ENCODE measurements at places on chromosomes 16 and 17.
A peak's percentile ranks its signal among the peaks of the same experiment; 100 is the strongest.

DNA sequence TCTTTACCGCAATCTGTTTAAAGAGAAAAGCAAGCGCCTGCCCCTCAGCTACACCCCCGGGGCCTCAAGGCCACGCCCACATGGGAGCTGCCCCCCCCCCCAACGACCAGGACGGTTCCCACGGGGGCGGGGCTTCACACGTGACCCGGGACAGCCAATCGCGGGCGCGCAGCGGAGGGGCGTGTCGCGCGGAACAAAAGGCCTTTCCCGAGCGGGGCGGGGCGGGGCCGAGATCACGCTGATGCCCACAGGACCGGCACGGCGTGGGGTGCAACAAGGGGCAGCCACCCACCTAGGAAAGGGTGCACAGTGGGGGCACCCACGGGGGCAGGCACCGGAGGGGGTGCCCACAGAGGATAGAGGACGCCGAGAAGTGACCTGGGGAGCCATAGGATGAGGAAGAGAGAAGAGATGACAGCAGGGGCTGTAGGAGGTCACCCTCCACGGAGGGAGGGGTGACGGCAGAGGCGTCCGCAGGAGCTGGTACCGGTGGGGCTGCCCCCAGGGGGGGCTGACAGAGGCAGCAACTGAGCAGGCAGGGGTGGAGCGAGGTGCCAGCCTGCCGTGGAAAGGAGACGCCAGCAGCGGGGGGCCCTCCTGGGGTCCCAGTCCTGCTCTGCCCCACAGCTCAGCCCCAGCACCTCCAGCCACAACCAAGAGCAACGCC is 6.2 kb downstream of the UNKL start:
- peak; percentile 91 for DNase-seq

DNA sequence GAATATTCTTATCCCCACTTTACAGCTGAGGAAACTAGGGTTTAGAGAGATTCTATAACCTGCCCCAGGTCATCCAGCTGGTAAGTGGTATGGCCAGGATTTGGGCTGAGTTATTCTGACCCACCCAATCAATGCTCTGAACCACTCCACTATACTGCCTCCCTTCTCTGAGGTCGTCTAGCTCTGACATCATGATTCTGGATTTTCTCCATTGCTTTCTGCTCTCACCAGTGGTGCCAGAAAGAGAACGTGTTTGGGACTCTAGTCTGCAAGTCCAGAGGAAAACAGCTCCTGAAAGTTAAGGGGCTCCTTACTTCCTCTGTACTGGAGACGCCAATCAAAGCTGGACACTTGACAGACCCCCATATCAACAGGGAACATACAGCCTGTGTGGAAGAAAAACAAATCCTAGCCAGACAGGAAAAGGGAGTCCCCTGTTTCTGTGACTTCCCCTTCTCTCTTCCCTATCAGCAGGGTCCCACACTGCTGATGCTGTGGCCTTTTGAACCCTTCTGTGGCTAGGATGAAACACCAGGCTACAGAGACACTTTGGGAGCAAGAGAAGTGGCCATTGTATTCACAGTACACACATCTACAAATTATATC is 6.0 kb upstream of the EZH1 start:
- no peak for DNase-seq

GRCh38 chr17:7184647-7185046 is 5.5 kb upstream of the ASGR1 start:
- DNase-seq = no peak

DNA sequence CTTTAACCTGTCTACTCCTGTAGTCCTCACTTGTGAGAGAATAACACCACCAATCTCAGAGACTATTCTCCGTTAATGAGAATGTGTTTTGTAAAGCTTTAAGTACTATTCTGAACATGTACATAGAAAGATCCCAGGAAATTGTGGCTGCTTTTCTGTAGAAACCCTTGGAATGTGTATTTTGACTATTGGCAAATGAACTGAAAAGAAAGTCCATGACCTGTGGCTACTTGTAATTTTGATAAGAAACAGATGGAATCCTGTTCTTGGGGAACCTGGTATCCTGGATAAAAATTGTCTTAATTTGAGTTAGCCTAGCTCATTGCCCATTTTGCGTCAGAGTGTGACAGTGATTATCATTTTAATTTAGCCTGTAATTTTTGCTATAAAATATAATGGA is 9.1 kb downstream of the CTCF start:
- no peak for DNase-seq

DNA sequence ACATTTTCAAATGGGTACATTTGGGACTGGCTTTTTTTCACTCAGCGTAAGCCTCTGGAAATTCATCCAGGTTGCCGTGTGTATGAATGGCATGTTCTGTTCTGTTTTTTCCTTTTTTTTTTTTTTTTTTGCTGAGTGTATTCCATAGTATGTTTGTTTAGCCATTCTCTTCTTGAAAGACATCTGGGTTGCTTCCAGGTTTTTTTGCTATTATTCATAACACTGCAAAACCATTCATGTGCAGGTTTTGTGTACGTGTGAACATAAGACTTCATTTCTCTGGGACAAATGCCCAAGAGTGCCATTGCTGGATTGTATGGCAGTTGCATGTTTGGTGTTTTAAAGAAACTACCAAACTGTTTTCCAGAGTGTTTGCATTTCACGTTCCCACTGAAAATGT is 335.9 kb upstream of the TNRC6C start:
- no peak for DNase-seq

All from stimulated activated CD4-positive, alpha-beta T cell treated with anti-CD3 and anti-CD28 coated beads, TNF-alpha, amount 100 ng/mL, for 4 hours (primary cell).